Stomach (tissue), 19 donors: ENCODE measurements at places on chromosomes 4 and X. TPM values are rescaled to one million over a fixed set of nuclear protein-coding genes. Genes with fewer than 3 reads are reported as not detected.

DNA sequence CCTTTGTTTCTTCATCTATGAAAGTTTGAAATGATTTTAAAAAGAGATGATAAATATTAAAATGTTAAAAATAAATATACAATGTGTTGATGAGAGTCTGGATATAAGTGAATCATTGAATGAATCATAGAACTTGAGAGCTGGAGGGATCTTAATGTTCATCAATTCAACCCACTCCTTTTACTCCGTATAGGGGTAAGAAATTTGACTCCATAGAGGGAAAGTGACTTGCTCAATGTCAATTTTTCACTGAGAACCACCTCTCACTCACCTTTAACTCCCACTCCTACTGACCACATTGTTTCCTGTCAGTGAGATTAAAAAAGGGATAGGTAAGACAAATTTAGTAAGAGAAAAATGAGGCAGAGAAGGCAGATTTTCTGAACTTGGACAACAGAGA is 557.2 kb upstream of the GRIA3 start:
- no peaks in the 10 kb centered on the region for H3K36me3 ChIP-seq
- H3K4me1 ChIP-seq = no peaks in the 10 kb centered on the region
- no peak for DNase-seq
- no peak overlapping the region for H3K27ac ChIP-seq
- no peaks in the 10 kb centered on the region for H3K27me3 ChIP-seq

DNA sequence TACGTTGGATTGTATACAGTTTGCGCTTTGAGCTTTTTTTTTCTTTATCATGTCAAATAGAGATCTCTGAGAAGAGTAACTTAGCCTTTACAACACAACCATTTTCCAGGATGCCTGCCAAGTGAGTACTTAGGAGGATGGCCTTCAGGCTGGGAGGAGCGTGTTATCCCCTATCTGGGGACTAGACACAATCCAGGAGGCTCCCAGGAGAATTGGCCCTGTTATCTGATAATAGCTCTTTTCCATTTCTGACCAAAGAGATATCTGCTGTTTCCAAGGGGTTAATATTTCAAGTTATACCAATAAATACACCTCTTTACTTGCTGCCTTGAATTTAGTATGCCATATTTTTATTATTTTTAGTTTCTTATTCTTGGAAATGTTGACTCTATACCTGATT is 169.5 kb upstream of the SMARCAD1 start:
- no peaks in the 10 kb centered on the region for H3K27me3 ChIP-seq
- H3K27ac ChIP-seq = no peak overlapping the region
- H3K36me3 ChIP-seq = no peaks in the 10 kb centered on the region
- no peaks in the 10 kb centered on the region for H3K4me1 ChIP-seq
- H3K4me3 ChIP-seq = no peak overlapping the region

- H3K36me3 ChIP-seq = peaks cover 11% of the 10 kb centered on the region
- H3K27me3 ChIP-seq = no peaks in the 10 kb centered on the region
- no peak for DNase-seq
- H3K27ac ChIP-seq = no peak overlapping the region
- no peaks in the 10 kb centered on the region for H3K4me1 ChIP-seq
- no peak overlapping the region for H3K4me3 ChIP-seq
Observed at GRCh38 chr4:17920681-17921080, 100.9 kb downstream of the LCORL start.

DNA sequence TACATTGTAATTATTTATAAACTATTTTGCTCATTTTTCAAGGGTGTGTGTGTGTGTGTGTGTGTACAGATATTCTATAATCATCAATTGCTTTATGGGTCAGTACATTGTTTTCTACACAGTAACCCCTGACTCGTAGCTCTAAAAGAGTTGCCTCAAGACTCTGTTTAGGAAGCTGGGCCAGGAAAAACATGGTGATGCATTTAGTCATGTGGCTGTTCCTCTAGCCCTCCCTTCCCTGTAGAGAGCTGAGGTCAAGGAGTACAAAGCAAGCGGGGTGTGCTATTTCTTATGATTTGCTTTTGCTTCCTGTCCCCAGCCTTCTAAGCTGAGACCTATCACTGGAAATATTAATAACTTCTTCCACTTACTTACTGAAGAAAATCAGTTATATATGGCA is 34.8 kb upstream of the SPANXD start:
- no peak overlapping the region for H3K4me3 ChIP-seq
- H3K27ac ChIP-seq = no peak overlapping the region
- H3K27me3 ChIP-seq = no peaks in the 10 kb centered on the region
- DNase-seq = no peak
- H3K4me1 ChIP-seq = no peaks in the 10 kb centered on the region
- H3K36me3 ChIP-seq = no peaks in the 10 kb centered on the region

GRCh38 chr4:151197247-151197646 is 79.7 kb upstream of the PRSS48 start:
- H3K4me1 ChIP-seq = no peaks in the 10 kb centered on the region
- H3K27me3 ChIP-seq = no peaks in the 10 kb centered on the region
- H3K4me3 ChIP-seq = no peak overlapping the region

Gene IL1RAPL2
- not detected for total RNA-seq

Gene IGFBP7
- total RNA-seq = 281 TPM

Gene SMR3B
- total RNA-seq = not detected

GRCh38 chrX:41177297-41177696 is 92.1 kb downstream of the USP9X start:
- no peak overlapping the region for H3K27ac ChIP-seq
- H3K36me3 ChIP-seq = no peaks in the 10 kb centered on the region
- no peak for DNase-seq
- H3K4me1 ChIP-seq = no peaks in the 10 kb centered on the region

Gene TEX11
- total RNA-seq = not detected
